ENCODE measurements at places on chromosomes 6 and 20.

- DNase-seq: no peak
These were observed 22.1 kb downstream of the BACH2 start for GRCh38 chr6:90274451-90275030.

DNA sequence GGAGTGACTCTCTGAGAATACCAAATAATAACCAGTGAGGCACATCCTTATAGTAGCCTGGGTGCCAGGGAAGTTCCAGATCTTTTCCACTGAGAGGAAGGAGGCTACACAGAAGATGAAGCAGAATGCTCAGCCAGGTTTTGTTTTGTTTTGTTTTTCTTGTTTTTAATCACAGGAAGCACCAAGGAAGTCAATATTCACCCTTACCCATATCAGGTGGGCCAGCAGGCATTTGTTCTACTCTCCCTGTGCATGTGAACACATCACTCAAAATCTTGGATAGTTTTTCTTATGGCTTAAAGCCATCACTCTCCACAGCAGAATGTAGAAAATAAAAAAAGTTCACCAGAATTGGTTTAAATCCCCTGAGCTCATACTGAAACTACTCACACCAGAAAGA lies 10.5 kb downstream of the SLC17A1 start:
- no peak for DNase-seq

GRCh38 chr6:144548536-144548935 lies 263.4 kb downstream of the UTRN start:
- DNase-seq: no peak

DNA sequence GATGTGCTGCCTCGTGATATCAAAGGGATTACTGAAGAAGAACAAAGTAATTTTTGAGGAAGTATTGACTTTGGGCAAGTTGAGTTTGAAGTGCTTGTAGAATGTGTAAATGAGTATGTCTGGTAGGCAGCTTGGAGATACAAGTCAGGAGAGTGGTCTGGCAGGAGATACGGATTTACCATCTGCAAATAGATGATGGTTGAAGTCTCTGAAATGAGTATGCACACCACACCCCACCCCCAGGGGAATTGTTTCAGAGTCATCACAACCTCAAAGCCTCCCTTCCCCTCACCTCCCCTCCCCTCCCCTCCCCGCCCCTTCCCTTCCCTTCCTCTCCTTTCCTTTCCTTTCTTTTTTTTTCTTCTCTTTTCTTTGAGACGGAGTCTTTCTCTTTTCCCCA lies 16.4 kb upstream of the MCUR1 start:
- DNase-seq: no peak
